Activated T-cell treated with anti-CD3 and anti-CD28 coated beads for 48 hours (primary cell): ENCODE measurements at places on chromosomes 11 and 22.
A peak's percentile ranks its signal among the peaks of the same experiment; 100 is the strongest.

DNA sequence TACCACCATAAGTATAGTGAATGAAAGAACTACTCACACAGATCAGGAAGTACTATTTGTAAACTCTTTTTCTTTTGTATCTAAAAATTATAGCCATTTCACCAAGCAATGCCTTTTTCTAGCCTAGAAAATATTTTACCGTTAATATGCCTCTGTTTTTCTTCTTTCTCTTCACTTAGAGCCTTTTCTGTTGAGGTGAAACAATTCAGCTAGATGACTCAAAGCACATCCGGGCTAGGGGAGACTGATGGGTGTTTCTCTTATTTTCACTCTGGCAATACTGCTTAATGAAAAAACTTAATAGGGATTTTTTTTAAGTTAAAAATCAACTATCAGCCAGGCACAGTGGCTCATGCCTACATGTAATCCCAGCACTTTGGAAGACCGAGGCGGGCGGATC lies 93.3 kb downstream of the SGSM3 start:
- peak; percentile 5 for DNase-seq

DNA sequence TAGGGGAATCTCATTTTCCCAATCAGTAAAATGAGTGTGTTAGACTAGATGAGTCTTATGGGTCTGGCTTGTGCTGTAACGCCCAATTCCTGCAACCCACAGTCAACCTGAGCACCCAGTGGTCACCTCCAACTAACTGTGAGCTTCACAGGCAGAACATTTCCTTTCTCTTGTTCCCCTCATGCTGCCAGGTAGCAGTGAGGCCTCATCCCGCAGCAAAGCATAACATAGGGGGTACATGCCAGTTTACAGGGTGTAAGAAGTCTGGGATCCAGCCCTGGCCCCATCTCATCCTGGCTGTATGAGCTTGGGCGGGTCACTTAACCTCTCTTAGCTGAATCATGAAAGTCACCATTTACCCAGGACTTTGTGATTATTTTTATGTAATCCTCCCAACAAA lies 3.7 kb downstream of the EFEMP2 start:
- no peak for DNase-seq

DNA sequence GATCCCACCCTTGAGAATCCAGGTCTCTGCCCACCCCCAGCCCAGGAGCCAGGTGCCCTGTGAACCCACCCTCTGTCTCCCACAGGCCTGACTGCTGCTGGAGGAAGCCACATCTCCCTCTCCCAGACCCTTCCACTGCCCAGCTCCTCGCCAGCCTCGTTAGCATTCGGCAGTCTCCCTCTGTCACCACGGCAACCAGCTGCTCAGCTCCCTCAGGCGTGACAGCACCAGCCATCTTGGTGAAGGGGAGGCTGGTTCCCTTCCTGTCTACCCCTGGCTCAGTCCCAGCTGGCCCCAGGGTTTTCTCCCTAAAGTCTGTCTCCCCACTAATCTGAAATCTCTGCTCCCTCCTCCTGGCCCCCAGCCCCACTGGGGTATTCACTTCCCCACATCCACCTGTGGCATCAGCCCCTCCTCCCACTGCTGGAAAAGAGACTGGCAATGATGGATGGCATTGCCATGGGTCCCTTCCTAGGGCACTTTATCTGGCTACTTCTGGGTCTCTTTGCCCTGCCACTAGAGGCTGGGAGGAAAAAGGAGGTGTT lies 28.1 kb downstream of the NRXN2 start:
- DNase-seq = no peak

- peak; percentile 23 for DNase-seq
Observed at GRCh38 chr22:35582861-35583670, 34.1 kb downstream of the MB start.

DNA sequence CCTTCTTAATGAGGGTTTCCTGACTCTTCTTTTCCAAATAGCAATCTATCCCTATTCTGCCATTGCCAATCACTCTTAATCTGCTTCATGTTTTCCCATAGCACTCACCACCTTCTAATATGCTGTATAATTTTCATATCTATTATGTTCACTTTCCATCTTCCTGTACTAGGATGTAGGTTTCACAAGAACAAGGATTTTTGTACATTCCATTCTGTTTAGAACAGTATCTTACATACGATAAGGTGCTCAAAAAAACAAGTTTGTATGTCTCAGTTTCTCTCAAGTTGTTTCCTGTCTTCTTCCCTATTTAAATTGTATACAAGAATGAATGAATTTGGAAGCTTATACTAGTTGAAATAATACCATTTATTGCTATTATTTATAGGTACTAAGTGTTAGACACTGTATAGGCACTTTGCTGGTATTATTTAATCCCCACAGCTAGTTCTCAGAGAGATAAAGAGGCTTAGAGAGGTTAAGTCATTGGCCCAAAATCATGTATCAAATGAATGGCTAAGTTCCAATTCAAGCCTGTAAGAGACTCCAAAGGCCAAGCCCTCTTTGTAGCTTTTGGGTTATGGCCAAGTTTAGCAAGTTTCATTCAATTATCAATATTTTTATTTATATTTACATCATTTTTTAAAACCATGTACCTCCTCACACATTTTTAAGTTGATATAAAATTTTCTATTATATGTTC lies 134.7 kb downstream of the PAX6 start:
- DNase-seq = no peak

- no peak for DNase-seq
Observed at GRCh38 chr11:102850973-102851745, 7.8 kb upstream of the MMP3 start.

GRCh38 chr11:116112087-116112935 lies 608.1 kb upstream of the CADM1 start:
- no peak for DNase-seq

DNA sequence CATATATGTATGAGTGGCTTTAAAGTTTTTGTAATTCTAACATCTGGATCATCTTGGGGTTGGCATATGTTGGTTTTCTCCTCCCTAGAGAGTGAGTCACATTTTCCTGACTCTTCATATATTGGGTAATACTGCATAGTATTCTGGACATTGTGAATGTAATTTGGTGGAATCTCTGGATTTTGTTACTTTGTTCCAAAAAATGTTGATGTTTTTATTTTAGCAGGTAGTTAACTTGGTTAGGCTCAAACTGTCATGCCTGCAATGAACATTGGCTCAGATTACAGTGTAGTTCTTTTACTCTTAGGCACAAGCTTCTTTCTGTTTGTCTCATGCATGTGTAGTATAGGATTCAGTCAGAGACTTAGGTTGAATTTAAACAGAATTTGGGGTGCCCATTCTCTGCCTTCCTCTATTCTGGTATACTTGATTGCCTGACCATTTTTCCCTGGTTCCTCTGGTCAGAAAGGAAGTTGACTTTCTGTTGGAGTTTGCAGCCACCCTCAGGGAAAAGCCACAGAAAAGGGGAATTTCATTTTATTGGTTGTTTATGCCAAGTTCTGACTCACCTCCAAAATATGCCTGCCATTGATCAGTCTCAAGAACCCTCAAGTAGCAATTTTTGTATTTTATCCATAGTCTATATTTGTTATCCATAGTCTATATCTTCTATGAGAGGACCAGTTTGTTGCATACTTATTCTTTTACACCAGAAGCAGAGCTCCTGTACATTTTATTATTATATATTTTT lies 151.7 kb downstream of the UVRAG start:
- DNase-seq = no peak

- no peak for DNase-seq
Observed at GRCh38 chr22:29207562-29208501, 2.1 kb downstream of the EMID1 start.

DNA sequence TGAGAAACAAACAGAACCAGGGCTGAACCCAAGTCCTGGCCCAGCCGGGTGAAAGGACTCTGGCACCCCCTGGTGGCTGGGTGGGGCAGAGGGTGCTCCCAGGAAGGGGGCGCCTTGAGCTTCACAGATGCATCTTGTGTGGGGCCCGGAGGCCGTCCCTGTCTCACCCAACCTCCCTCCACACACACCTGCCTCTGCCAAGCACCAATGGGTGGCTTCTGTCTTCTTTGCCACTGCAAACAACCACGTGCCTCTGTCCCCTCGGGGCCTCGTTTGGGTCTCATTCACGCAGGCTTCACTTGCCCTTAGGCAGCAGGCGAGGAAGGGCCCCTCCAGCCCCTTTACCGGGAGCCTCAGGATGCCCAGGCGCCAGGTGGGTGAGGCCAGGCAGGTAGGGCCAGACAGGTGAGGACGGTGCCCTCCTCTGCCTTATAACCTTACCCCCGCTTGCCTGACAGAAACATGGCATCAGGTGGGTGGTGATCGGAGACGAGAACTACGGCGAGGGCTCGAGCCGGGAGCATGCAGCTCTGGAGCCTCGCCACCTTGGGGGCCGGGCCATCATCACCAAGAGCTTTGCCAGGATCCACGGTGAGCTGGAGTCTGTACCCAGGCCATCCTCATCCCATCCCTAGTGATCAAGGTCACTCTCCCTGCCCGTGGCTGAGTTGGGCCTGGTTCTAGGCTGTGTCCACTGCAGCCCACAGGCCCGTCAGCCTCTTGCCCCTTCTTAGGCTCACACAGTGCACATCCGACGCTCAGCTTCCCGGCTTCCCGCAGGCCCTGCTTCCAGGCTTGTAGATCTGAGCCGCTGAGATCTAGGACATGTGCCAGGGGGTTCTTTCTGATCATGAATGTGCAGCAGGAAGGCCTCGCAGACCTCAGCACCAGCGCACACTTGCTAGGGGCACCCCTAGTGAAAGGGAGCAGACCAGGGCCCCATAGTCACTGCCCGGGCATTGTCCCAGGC lies 17.2 kb downstream of the POLR3H start:
- DNase-seq = peak; percentile 60

GRCh38 chr22:17946662-17947367 lies 77.5 kb downstream of the MICAL3 start:
- DNase-seq = no peak

GRCh38 chr11:2742201-2742600 lies 42.4 kb upstream of the KCNQ1OT1 start:
- no peak for DNase-seq

GRCh38 chr11:125457814-125458343 lies 38.2 kb downstream of the FEZ1 start:
- DNase-seq = no peak

- DNase-seq = peak; percentile 22
Observed at GRCh38 chr22:38706101-38706900, 557 bp downstream of the GTPBP1 start.
